Astrocyte of the spinal cord (primary cell): ENCODE measurements at places on chromosomes 3 and 15.
A peak's percentile ranks its signal among the peaks of the same experiment; 100 is the strongest.

GRCh38 chr3:145015253-145015652 is 1043.6 kb downstream of the DIPK2A start:
- DNase-seq: peak; percentile 75

DNA sequence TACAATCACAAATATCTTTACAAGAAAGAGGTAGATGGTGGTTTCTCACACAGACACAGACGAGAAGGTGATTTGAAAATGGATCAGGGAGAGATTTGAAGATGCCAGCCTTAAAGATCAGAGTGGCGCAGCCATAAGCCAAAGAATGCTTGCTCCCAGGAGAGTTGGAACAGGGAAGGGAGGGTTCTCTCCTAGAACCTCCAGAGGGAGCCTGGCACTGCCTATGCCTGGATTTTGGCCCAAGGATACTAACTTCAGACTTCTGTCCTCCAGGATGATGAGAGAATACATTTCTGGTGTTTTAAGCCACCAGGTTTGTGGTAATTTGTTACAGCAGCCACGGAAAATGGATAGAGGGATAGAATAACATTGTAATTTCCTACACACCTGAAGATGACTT is 279.1 kb downstream of the FAM43A start:
- DNase-seq: no peak

DNA sequence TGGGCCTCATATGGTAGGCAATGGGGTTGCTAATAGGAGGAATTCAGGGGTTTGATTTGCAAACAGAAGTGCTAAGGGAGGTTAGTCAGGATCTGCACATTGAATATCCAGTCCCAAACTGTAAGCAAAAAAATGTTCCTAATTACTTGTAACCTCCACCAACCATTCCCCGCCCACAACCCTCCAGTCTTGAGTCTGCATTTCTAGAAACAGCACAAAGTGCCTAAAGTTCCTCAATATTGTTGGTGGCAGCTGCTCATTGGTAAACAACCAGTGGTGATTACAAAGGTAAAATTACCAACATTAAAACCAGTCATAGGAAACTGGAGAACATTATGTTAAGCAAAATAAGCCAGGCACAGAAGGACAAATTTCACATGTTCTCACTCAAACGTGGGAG is 18.9 kb downstream of the HDC start:
- no peak for DNase-seq

DNA sequence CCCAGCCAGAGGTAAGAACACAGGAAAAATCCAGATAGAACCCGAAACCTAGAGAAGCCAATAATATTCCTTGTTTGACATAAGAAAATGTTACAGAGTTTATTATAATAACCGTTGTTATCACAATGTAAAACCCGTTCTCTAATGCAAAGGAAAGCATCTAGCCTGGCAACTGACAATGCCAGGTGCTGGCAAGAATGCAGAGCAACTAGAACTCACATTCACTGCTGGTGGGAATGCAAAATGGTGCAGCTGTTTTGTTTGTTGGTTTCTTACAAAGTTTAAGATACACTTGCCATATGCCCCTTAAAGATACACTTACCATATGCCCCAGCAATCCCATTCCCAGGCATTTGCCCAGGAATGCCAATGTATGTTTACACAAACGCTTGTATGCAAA is 23.4 kb downstream of the VPS39 start:
- no peak for DNase-seq

DNA sequence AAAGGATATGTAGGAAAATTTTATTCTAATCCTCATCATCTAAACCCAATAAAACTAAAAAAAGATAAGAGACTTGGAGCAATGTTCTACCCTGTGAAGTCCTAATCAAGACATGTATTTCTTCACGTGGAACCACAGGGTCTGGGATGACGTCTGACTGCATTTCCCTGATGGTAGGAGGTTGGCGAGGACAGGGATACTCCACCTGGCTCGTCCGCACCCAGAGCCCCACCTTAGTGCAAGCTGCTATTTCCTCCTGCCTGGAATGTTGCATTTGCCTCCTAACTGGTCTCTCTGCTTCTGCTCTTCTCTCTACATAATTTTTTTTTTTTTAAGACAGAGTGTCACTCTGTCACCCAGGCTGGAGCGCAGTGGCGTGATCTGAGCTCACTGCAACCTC is 57.7 kb upstream of the RASGRP1 start:
- DNase-seq: no peak

DNA sequence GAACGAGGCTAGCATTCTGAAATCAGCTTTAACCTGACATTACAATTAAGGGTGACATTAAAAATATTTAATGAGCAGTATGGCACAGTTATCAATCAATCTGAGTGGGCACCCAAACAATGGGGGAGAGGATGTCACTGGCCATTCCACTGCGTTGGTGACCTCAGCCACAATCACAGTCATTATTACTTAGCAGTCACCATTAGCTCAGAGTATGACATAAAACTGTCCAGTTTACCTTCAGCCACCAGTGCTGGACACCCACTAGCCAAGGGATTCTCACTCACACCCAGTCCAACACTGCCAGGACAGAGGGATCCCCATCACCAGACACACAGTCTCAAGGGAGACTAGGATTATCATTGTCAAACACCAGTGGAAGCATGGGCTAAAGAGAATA is 17.5 kb upstream of the REC114 start:
- DNase-seq: no peak

DNA sequence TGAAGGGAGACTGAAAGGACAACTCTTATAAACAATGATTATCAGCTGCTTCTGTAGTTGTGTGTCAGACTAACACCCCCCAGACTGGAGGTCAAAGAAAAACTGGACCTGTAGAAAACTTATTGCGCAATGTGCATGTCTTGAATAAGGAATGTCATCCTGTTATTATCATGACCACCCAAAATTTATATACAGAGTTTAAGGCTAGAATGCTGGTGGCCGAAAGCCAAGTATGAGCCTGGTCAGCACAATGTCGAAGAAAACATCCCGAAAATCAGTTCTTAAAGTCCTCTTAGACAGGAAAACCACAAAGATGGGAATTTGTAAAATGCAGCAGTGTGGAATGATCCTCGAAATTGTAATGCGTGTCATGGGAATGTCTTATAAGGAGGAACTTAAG is 29.3 kb downstream of the RFTN1 start:
- DNase-seq: peak; percentile 96

DNA sequence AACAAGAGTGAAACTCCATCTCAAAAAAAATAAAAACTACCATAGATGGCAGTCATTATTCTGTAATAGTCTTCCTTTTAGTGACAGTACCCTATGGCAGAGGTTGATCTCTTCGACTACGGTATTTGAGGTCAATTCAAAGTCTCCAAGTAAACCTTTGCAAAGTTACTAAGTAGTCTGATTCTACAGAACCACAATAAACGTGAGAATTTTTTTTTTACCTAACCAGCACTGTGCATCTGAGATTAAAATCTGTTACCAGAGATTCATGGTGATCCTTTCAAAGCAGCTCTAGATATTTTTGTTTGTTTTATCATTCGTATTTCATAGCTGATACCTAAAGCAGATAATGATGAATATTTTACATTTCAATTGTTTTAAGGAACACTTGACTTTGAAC is 86.6 kb upstream of the CHD2 start:
- DNase-seq: no peak

DNA sequence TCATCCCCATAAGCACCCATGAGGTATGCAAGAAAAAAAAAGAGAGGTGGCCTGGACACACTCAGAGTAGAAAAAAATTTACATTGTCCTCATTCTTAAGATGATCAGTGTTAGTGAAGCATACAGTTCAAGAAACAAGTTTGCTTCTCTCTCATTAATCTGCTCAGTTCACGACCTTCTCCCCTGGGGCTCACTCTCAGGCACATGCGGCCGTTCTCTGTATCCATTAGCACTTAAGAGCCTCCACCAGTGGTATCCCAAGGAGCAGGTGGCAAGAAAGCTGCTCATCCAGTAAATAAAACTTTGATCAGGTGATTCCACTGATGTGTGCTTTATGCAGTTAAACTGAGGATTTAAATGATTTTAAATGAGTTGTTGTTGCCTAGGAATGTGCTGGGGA is 57.4 kb downstream of the ARHGAP31 start:
- DNase-seq: no peak

DNA sequence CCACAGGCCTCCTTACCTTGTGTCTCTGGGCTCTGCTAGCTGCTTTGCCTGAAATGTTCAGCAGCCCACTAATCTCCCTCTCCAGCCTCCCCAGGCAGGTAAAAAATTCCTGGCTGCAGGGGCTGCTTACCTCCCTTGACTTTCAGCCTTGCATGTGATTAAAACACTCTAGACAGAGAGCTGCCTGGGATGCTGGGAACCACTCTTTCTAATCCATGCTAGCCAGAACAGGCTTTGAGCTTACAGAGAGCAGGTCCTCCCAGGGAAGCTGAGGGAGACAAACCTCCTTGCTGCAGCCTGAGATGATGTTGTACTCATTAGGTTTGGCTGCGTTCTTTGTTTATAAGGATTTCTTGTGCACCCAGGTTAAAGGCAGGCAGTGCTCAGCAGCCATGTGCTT is 33.7 kb upstream of the LIPC start:
- no peak for DNase-seq

GRCh38 chr3:101574388-101575112 is 570 bp downstream of the PCNP start:
- DNase-seq: peak; percentile 59

- DNase-seq: no peak
These were observed 375.3 kb downstream of the PLOD2 start for GRCh38 chr3:145785668-145786067.

- DNase-seq: no peak
These were observed 231.2 kb upstream of the CADM2 start for GRCh38 chr3:84727616-84728015.

- no peak for DNase-seq
These were observed 65.9 kb upstream of the NTRK3 start for GRCh38 chr15:88322461-88322860.

GRCh38 chr3:194702545-194702944 is 16.9 kb downstream of the FAM43A start:
- DNase-seq: no peak

DNA sequence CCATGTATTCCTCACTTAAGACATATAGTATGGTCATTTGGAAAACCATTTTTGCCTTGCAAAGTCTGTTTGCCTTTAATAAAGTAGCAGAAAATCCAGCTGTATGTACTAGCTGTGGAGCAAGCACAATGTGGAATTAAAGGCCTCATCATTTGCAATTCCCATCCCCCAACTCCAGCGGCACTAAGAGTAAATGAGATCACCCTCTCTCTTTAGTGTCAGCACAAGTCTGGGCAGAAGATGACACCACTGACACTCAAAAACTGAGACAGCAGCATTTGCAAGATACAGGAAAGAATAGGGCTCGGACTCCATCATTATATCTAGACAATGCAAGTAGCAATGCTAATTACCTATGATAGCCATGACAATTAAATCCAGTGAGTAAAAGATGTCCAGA is 24.7 kb upstream of the DYNC1LI1 start:
- no peak for DNase-seq

- no peak for DNase-seq
These were observed 513.9 kb downstream of the NLGN1 start for GRCh38 chr3:173911446-173911845.

DNA sequence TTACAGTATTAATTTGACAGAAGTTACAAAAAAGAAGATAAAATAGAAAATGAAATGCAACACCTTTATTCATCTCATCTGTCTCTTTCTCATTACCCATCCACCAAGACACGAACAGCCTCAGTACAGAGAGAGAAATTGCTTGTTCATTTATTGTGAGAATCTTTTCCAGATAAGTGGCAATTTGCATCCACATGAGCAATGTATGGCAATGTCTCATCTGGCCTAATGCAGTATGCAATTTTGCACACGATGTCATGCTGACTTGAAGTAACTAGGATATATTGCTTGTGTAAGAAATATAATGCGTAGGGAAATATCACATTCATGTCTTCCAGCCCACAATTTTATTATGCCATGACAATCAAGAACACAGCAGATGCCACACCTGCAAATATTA is 866.9 kb downstream of the ROBO1 start:
- DNase-seq: no peak

DNA sequence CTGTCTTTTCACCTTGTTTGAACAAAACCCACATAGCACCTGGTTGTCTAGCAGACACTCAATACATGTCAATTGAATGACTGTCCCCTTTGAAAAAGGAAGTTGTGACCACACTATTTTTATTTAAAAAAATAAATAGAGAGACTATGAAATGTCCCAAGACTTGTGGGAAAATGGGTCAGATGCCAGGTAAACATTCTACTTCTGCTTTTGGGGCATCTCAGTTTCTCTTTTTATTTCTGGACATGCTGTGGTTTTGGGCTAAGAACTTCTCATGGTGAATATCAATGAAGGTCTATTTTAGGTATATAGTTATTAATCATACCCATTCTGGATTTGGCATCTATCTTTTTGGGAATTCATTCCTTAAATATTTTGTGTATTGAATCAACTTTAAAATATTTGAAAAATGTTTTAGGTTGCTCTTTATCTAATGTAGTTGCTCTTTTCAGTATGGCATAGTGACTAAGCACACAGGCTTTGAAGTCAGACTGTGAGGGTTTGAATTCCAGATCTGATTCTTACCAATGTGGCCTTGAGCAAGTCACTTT is 4.4 kb downstream of the TMEM45A start:
- DNase-seq: peak; percentile 64
